ACHN (cell line): ENCODE measurements at places on chromosomes 5 and 9.

DNA sequence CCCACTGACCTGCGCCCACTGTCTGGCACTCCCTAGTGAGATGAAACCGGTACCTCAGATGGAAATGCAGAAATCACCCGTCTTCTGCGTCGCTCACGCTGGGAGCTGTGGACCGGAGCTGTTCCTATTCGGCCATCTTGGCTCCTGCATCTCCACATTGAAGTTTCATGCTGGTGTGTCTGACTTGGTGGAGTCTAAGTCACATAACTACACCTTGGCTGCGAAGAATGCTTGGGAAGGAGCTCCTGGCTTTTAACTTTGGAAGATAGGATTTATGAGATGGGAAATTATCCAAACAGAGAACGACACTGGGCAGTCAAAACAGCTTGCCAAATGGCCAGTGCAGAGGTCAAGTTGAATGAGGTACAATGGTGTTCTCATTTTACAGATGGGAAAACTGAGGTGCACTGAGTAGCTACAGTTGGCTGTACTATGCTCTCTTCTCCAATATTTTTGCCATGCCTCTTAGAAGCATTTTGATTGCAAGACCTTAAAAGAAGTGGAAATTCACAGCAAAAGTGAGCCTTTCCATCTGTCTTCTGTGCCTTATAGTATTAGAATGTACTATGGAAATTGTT lies 36.7 kb downstream of the CCDC192 start:
- DNase-seq, result no peak

DNA sequence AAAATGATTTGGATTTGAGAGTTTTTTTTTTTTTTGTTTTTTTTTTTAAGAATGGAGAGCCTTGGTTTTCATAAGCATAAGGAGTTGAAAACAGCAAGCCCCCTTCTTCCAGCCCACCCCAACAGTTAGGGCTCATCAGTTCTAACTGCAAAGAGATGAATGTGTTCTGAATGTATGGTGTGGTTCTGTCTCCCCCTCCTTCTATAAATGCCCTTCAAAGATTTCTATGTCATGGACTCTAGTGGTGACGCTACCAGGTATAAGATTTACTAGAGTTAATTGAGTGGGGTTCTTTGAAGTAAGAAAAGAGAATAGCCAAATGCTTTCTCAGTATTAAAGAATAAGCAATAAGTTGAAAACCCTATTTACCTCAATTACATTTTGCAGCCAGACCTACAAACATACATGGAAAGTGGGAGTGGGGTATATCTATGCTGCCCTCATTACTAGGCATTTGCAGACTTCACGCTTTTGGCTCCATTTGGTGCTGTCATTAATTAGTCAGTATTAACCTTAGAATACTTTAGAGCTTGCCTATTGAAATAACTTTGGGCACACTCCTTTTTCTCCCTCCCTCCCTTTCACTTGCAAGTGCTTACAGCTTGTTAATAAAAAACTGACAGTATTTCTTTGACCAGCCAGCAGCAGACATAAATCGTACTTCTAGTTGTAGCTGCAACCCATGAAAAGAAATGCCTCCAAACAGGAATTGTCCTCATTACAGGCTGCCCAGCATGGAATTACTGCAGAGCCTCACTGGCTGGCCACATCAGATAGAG lies 667.2 kb upstream of the ZNF608 start:
- no peak for DNase-seq

- peak; percentile 52 for DNase-seq
These were observed 1417.0 kb upstream of the ACO1 start for GRCh38 chr9:30967476-30967875.

GRCh38 chr5:53333160-53333559 lies 147.3 kb upstream of the FST start:
- no peak for DNase-seq

DNA sequence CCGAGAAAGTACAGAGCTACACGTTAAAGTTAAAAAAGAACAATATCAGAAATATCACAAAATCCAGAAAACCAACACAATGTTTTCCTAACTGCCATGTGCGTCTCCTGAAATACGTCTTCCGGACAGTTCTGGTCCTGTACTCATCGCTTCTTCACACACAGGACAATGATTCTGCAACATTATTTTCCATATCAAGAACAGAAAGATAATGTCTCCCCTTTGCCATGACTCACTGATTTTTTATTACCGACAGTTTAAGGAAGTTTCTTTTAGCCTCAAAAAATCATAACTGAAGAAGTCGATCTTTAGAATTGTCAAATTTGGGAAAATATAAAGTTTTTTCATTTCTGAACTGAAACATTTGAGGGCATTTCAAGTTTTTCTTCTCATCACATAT lies 2.5 kb downstream of the TBC1D9B start:
- no peak for DNase-seq

DNA sequence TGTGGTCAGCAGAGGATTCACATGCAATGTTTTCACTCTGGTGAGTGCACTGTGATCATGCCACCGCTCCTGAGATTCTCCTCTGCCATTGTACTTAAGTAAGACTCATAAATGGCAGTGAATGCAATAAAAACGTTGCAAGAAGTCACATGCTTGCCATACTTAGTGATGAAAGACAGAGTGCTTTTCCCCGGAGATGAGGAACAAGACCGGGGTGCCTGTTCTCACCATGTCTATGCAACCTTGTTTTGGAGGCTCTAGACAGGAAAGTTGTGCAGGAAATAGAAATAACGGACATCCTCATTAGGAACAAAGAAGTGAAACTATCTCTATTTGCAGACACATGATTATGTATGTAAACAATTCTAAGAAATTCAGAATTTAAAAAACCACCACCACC lies 84.7 kb upstream of the IRX2 start:
- no peak for DNase-seq

DNA sequence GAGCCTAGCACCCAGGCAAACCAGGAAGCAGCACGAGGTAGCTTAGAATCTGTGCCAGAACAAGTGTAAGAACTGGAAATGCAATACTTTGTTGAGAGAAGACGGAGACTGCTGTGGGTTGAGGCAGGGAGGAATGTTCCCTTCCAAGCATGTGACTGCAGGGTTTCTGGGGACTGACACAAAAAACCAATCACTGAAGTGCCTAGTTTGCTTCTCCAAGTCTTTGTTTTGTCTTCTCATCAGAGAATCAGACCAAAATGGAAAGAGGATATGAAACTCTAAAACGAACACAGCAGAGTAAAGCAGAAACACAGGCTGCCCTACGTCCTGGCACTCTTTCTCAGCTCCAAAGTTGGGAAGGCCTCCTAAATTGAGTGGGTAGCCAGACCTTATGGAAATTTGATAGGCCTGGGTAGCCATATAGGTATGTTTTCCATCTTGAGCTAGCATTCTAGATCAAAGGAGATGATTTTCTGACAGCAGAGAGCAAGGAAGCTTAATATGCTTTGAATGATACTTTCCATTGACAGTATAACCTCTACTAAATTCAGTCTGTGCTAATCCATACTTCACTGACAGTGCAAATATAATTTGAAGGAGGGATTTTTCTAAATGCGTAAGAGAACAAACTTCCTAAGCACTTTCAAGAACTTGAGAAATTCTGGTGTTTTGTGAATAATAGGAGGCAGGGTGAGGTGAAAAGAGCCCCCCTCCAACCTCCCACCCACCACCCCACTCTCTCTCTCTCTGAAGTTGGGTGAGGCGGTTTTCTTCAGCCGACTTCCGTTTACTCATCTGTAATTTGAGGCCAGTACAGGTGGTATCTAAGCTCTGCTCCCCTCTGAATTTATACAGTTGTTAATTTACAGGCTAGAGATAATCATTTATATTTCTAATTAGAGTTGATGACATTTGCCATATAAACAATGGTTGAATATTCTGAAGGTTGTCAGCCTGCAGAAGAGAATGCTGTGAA lies 5.5 kb downstream of the ADRB2 start:
- DNase-seq, result no peak

GRCh38 chr9:101586651-101587050 lies 8.1 kb downstream of the PPP3R2 start:
- DNase-seq, result no peak

- DNase-seq, result no peak
These were observed 20.8 kb downstream of the RGS3 start for GRCh38 chr9:113484258-113484730.

DNA sequence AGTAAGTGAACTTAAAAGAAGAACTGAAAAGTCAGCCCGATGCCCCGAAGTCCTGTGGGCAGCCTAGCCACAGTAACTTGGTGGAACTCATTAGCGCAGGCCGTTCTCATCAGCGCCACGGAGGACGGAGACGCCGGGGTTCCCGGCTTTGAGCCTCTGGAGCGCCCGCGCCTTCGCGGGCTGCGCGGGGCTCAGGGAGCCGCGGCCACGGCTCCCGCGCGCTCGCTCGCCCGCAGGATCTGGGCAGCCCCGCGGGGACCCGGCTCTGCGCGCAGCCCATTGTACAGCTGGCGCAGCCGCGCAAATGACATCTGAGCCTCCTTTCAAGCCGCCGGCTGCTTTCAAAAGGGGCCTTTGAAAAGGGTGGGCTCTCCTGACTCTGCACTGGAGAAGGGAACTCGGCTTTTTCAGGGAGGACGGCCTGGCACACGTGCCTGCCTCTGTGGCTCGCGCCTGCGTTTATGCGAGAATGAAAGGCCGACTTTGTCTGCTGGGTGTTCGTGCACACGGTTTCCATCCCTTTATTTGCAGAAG lies 40.7 kb downstream of the TLR4 start:
- peak; percentile 3 for DNase-seq

GRCh38 chr5:91212714-91213092 lies 170.4 kb downstream of the ARRDC3 start:
- DNase-seq, result no peak

- no peak for DNase-seq
These were observed 1.0 kb downstream of the IL7R start for GRCh38 chr5:35857606-35858205.

DNA sequence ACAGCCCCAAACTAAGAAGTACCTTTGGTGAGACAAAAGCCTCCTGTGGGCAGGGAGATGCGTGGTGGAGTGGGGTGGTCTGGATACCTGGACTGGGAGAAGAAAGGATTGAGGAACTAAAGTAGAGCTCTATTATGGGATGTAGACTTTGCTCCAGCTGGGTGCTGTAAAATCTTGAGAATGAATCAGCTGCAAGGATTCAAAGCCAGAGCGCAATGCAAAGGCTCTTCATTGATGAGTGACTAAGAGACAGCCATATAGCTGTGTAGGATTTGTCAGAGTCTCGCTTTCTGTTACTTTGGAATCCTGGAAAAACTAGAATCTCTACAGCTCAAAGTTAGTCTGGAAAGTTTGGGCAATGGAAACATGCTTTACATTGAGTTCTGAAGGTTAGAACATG lies 159.9 kb downstream of the TAF11L14 start:
- DNase-seq, result no peak
